CD4-positive, alpha-beta T cell (primary cell): ENCODE measurements at places on chromosomes 6 and 20.

DNA sequence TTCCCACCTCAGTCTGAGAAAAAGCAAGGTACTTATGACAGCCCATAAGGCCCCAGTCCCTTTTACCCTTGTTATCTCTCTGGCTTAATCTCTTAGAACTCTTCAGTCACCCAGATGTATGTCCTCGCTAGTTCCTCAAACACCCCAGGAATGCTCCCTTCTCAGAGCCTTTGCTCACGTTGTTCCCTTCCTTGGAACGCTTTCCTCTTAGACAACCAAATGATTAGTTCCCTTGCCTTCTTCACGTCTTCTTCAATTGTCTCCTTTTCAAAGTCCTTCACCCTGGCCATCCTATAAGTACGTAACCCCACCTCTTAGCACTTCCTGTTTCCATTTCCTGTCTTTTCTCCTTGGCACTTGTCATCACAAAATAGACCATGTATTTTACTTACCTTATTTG is 1.1 kb upstream of the APOBEC2 start:
- no peak for DNase-seq

- DNase-seq, result no peak
These were observed 53.8 kb downstream of the MACROD2 start for GRCh38 chr20:14049111-14049510.

DNA sequence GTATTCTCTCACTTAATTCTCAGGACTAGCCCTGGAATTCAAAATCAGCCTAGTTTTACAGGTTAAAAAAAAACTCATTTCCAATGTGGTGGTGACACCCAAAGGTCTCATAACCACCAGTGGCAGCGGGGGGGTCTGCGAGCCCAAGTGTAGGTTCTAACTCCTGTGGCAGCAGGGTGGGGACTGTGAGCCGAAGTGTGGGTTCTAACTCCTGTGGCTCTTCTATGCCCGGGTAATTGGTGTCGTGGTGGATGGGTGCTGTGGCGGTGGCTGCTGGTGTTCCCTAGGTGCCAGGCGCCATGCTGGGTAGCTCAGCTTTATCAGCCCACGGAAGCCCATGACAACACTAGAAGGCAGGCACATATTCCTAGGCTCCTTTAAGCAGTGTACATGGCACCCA is 4.9 kb upstream of the ANKRD60 start:
- DNase-seq, result no peak

GRCh38 chr6:66735106-66735890 is 1028.3 kb upstream of the EYS start:
- DNase-seq, result no peak
